HS-5 (cell line): ENCODE measurements at places on chromosomes 1 and 21.

DNA sequence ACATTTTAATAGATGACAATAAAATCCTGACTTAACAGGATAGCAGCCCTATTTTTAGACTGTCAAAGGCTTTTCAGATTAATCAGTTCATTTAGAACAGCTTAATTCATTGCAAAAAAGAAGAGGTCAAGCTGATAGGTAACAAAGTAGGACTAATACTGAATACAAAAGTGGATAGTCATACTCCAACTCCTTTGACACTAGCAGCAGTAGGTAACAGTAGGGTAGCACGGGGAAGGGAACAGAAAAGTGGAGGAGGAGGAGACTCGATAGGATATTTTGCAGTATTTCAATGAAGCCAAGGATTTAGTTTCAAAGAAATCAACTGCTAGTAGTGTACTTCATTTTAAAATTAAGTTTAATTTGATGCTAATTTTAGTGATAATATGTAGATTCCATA, 51.1 kb downstream of the USP1 start:
- DNase-seq: no peak

- no peak for DNase-seq
Observed at GRCh38 chr1:187577610-187578009, 748.9 kb downstream of the PLA2G4A start.

GRCh38 chr1:72481420-72481970, 199.2 kb upstream of the NEGR1 start:
- no peak for DNase-seq

DNA sequence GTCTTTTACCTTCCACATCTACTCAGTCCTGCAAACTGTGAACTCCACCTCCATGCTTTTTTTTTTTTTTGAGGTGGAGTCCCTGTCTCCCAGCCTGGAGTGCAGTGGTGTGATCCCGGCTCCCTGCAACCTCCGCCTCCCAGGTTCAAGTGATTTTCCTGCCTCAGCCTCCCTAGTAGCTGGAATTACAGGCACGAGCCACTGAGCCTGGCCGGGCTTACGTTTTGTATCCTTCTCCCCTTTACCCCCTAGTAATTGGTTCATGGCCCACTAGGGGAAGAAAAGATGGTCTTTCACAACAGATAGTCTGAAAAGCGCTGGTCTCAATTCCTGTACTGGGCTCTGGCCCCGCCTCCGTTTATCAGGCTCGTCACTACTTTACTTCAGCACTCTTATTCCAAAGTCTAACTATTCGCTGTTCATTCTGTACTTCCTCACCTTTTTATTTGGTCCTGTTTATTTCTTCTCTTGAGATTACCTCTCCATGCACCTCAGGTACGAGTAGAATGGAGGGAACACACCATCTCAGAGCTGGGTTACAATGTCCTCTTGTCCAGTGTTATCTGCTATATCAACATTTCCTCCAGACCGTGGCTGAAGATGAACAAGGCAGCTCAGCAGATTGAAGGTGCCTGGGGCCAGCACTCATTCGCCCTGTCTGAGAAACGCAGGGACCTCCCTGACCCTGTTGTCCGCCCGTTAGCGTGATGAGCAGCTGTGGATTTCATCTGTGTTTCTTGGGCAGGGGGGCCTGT, 16.2 kb downstream of the CNST start:
- no peak for DNase-seq

DNA sequence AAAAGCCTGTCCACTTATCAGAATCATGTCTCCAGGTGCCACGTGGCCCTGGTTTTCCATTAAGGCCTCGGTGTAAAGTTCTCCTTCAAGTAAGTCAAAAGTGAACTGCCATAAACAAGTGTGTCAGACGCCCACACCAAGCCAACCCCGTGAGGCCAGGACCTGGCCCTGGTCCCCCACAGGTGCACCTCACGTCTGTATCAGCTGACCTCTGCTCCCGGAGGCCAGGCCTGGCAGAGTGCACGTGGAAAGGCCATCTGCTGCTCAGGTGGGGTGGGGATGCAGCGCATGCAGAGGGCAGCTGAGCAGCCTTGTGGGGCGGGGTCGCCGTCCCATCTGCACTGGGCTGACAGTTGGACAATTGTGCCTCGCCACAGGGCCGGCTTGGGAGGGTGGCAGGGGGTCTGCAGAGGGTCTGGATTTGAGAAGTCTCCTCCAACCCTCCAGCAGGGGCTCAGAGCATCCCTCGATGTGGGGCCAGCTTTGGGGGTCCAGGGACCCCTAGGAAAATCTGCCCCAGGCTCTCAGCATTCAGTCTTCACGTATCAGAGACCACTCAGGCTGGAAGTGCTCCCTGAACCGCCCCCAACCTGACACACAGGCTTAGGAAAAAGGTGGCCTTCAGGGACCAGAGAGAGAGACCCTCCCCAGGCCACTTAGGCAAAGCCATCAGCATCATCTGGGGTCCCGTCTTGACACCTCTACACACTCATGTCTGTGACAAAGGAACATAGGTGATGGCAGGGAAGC, 3.0 kb downstream of the SLC19A1 start:
- DNase-seq: no peak

- DNase-seq: no peak
Observed at GRCh38 chr1:70790232-70790923, 257.2 kb downstream of the PTGER3 start.

DNA sequence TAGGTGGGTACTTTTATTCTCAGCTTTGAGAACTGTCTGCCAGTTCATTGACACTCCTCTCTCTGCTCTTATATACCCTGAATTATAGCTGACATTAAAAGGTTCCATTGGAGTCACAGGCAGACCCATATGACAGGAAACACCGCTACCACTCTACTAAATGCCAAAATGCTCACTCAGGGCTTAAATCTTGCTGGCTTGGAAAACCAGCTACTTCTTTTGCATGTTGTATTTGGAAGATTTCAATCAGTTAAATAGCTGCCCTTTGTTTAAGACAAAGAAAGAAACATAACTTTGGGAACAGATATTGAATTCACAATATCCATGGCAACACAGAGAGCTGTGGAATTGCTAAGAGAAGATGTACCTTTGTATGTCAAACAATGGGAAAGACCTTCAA, 876.5 kb downstream of the USP25 start:
- no peak for DNase-seq

- DNase-seq: no peak
Observed at GRCh38 chr1:245651093-245651492, 496.3 kb downstream of the KIF26B start.

- DNase-seq: no peak
Observed at GRCh38 chr1:50474859-50475809, 51.9 kb upstream of the DMRTA2 start.

- no peak for DNase-seq
Observed at GRCh38 chr1:238753252-238753651, 633.1 kb upstream of the CHRM3 start.

- no peak for DNase-seq
Observed at GRCh38 chr1:202074985-202075384, 47.7 kb upstream of the GPR37L1 start.

- DNase-seq: no peak
Observed at GRCh38 chr1:177983077-177983476, 13.2 kb upstream of the SEC16B start.

- no peak for DNase-seq
Observed at GRCh38 chr1:67835663-67836452, 2.6 kb upstream of the GNG12 start.

- no peak for DNase-seq
Observed at GRCh38 chr21:31236528-31236927, 107.5 kb downstream of the TIAM1 start.

DNA sequence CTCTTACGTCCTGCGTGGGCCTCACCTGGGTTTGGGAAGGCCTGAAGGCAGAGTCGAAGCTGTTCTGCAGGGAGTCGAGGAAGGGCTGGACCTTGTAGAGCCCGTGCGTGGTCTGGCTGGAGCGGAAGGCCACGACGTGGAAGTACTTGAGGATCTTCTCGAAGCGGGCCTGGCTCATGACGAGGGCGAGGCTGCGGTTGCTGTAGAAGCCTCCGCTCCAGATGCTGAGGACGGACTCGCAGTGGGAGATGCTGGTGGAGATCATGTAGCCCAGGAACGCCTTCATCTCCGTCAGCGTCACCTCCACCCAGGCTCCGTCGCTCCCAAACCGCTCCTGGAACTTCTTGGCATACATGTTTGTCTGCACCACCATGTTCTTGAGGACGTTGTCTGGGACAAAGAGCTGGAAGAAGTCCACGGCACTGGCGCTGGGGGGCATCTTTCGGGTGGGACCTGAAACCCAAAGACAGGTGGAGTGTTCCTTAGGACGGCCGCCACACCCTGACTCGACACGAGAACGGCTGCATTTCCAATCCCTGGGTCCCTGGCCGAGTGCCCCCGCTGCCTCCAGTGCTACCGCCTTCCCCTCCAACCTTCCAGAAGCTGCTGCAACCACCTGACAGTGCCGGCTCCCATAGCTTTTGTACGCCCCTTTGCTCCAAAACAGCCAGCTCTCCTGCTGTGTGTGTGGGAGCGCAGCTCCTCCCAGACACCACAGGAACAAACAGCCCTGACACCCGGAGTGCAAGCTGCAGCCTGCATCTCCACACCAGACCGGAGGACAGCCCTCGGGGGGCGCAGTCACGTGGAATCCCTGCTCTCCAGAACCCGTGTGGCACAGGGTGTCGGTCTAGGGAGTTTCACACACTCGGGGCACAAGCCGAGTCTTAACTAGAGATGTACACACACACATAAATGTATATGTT, 69.0 kb downstream of the PGBD5 start:
- DNase-seq: no peak

GRCh38 chr1:25246600-25247023, 642 bp downstream of the RSRP1 start:
- no peak for DNase-seq

DNA sequence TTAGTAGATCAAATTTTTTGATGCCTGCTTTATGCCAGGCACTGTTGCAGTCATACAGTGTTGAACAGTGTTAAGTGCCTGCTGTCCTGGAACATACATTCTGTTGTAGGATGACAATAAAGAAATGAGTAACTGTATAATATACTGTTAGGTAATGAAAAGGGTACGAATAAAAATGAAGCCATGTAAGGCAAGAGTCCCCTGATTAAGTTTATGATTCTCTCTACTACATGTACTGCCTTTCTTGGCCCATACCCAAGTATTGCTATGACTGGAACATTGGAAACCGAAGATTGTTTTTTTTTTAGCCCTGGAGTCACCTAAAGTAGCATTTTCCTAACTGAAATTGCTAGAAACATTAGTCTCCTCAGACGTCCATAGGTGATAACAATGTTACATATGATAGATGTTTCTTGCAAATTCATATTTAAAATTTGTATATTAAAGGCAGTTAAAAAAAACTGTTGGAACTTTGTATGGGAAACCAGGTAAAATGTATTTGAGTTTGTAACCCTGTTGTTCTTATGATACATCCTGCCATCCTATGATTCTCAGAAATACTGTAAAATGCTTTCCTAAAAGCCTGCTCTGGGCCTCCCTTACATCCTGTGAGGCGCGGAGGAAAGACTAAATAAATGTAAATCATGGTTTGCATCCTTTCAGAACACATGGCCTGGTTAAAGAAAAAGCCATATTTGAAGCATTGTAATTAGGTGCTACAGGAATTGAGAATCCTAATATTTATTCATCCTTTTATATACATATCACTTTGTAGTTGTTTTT, 5.8 kb downstream of the ATP5PB start:
- no peak for DNase-seq

GRCh38 chr1:4317207-4317606, 337.2 kb upstream of the AJAP1 start:
- DNase-seq: no peak

- no peak for DNase-seq
Observed at GRCh38 chr1:118739501-118739900, 248.6 kb downstream of the TBX15 start.

DNA sequence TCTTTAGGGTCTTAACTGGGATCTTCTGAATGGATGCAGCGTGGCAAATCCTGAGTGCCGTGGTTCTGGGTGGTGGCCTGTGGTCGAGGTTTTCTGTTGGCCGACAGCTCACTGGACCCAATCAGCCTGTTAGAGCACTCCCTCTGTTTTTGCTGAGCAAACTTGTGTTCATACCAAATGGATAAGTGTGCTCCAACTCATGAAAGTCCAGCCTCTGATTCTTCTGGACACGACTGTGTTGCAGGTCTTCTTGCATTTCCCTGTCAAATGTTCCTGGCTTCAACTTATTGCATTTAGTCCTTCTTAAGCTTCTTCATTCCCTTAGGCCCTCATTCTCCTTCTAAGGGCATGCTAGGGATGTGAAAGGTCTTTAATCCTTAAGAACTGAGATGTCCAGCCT, 63.7 kb downstream of the AJAP1 start:
- DNase-seq: no peak

DNA sequence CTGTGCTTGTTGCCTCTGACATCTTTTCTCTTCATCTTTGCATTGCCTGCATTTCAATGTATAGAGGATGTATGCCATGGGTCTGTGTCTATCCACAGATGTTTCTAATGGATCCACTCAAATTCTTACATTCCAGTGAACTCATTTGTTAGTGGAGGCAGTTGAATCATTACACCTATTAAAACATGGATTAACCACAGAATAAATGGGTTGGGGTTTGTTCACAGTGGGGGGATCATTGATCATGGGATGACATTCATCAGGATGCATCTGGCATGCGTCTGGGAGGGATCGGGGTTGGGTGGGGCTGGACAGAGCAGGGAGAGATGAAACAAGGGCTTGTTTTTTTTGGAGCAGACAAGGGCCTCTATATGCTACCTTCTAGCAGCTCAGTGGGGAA, 182.5 kb downstream of the RHOU start:
- no peak for DNase-seq

DNA sequence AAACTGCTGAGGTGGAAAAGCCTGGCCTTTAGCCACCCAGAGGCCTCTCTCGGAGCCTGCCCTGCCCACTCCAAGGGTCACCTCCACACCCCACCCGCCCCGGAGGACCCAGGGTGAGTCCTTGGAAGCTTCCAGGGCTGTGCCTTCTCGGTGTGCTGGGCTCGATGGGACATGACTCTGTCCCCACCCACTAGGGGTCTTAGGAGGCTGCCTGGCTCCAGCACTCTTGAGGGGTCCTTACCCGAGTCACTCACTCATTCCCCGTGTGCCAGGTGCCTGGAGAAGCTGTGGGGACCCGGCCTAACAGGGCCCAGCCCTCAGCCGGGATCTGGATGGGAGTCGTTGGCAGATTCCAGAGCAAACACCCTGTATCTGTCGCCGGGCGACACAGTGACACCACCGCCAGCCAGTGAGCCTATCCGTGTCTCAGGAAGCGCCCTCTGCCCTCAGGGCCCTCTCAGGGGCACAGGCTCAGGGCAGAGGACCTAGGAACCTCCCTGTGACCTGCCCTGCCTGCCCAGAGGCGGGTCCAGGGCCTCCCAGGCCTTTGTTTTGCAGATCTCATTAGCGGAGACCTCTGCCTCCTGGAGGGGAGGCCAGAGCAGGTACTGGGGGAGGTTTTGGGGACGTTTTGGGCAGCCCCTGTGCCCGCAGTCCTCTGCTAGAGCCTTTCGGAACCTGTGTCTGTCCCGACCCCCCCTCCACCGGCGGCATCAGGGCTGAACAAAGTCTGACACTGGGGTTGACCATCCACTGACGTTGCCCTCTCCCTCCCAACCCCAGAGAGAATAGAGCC, 3.1 kb upstream of the PRKCZ start:
- no peak for DNase-seq

GRCh38 chr1:198558402-198558801, 17.9 kb upstream of the ATP6V1G3 start:
- no peak for DNase-seq

GRCh38 chr1:50967416-50968157, 2.5 kb upstream of the CDKN2C start:
- DNase-seq: no peak
